Head of caudate nucleus (tissue), 42 donors: ENCODE measurements at places on chromosomes 5 and 9.

GRCh38 chr9:107423540-107423939, 66.0 kb downstream of the KLF4 start:
- DNase-seq, result no peak

DNA sequence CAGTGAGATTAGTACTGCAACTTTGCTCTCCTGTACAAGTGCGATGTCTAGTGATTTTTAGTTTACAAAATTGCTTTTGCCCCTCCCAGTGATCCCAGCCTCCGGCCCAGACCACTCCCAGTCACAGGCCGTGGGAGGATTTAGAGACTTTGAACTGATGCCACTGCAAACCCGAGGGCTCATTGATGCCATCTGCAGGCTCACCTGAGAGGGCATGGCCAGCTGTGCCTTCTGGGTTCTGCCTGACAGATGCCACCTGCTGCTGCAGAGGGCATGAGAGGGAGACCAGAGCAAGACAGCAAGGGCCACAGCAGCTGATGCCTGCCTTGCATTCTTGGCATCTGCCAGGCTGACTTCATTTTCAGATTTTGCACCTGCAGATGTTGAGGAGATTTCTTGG, 593.8 kb downstream of the CDK5RAP2 start:
- no peak for DNase-seq

- DNase-seq, result no peak
Measured at GRCh38 chr9:77386187-77386586, 208.9 kb downstream of the VPS13A start.

- DNase-seq, result no peak
Measured at GRCh38 chr5:96037128-96037527, 75.5 kb upstream of the ELL2 start.

DNA sequence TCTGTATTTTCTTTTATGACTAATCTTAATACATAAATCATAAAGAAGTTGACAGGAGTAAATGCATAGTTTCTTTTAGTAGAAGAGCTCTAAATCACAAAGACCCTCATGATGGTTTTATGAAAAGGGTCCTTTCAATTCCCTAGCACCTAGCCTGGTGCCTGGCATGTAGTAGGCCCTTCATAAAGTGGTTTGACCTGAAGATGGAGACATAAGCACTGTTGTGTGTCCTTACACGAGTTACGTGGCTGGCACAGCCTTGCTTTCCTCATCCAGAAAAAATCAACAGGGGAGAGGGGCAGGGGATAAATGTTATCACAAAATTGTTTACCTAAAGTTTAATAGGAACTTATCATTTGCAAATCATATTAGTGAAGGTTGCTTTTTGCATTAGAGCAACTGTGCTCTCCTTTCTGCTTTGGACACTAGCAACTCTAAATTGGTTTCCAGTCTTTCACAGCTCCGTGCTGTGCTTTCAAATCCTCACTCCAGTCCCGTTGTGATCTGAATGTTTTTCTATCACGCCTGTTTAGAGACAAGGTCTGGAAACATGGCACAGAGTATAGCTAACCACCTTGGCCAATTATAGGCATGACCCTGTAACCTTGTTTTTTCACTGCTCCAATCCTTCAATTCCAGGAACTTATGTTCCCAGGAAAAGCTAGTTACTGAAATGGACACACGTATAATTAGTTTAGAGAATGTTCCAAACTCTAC, 55.7 kb downstream of the ARL15 start:
- no peak for DNase-seq

- DNase-seq, result no peak
Measured at GRCh38 chr9:105241356-105242043, 3.0 kb upstream of the SLC44A1 start.

GRCh38 chr5:170693701-170694100, 89.8 kb upstream of the GABRP start:
- DNase-seq, result no peak

- no peak for DNase-seq
Measured at GRCh38 chr5:120083851-120084542, 380.1 kb upstream of the PRR16 start.

DNA sequence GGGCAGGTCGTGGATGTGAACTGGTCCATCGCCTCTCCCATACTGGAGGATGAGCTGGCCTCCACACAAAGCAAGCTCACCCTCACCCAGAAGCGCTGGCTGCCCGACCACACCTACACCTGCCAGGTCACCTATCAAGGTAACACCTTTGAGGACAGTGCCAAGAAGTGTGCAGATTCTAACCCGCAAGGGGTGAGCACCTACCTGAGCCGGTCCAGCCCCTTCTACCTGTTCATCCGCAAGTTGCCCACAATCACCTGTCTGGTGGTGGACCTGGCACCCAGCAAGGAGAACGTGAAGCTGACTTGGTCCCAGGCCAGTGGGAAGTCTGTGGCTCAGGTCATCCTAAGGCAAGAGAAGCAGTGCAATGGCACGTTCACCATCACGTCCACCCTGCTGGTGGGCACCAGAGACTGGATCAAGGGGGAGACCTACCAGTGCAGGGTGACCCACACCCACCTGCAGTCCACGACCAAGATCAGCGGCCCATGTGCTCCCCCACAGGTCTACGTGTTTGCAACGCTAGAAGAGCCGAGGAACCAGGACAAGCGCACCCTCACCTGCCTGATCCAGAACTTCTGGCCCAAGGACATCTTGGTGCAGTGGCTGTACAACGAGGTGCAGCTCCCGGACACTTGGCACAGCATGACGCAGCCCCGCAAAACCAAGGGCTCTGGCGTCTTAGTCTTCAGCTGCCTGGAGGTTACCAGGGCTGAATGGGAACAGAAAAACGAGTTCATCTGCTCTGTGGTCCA, 71.3 kb downstream of the INSL6 start:
- DNase-seq, result no peak

GRCh38 chr5:77390221-77390620, 101.9 kb downstream of the WDR41 start:
- DNase-seq, result no peak
